Stimulated activated CD8-positive, alpha-beta memory T cell treated with anti-CD3 and anti-CD28 coated beads, Interleukin-4, amount 100 ng/mL, for 1 hour (primary cell): ENCODE measurements at places on chromosomes 7 and 10.

GRCh38 chr7:140646931-140647647 lies 6.5 kb upstream of the DENND2A start:
- no peak for DNase-seq

- DNase-seq, result no peak
These were observed 258.0 kb upstream of the SP4 start for GRCh38 chr7:21169667-21170580.

DNA sequence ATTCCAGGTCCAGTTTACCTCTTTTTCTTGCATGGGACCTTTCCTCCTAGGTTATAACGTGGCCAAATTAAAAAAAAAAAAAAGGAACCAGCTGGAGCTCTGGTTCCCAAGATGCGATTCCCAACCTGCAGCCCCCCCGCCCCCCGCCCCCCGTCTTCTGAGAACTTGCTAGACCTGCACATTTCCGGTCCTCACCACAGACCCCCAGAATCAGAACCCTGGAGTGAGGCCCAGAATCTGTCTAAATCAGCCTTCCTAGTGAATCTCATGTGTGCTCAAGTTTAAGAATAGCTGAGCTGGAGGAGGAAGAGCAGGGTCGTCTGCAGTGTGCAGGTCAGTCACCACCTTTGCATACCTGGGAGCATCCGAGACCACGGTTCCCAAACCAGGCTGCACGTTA lies 144.2 kb downstream of the KLF6 start:
- DNase-seq, result no peak

- no peak for DNase-seq
These were observed 60.8 kb upstream of the OIT3 start for GRCh38 chr10:72832701-72833100.

GRCh38 chr7:50304911-50305582 lies 531 bp downstream of the IKZF1 start:
- DNase-seq, result no peak

GRCh38 chr7:138006106-138006505 lies 4.2 kb upstream of the CREB3L2 start:
- DNase-seq, result no peak

DNA sequence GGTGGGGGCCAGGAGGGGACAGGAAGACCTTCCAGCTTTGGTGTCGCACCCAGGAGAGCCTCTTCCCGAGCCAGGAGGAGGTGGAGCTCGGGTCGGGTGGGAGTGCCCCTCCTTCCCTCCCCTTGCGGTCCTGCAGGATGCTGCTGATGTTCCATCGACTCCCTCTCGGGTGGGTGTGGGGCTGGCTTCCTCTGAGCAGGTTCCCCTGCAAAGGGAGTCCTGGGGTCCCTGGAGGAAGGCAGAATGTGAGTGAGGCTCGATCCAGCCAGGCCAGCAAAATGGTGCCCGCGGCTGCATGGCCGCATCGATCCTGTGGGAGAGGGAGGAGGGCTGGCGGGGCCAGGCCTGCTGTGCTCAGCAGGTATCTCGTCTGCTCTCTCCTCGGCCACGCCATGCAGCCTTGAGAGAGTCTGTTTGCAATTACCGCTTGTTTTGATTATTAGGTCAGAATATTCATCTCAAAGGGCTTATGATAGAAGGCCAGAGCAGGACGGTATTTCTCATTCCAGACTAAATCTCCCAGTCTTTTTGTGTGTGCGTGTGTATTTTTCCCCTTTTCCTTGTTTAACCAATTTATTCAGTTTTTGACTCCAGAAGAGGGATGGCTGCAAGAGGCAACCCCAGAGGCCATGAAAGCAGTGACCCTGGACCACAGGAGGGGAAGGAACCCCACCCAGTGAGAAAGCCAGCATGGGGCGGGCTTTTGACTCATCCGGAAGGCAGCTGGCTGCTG lies 137.3 kb upstream of the ZMIZ1 start:
- DNase-seq, result no peak

GRCh38 chr7:20798081-20798693 lies 11.5 kb upstream of the SP8 start:
- DNase-seq, result no peak

GRCh38 chr7:3239291-3239691 lies 61.8 kb upstream of the SDK1 start:
- no peak for DNase-seq

DNA sequence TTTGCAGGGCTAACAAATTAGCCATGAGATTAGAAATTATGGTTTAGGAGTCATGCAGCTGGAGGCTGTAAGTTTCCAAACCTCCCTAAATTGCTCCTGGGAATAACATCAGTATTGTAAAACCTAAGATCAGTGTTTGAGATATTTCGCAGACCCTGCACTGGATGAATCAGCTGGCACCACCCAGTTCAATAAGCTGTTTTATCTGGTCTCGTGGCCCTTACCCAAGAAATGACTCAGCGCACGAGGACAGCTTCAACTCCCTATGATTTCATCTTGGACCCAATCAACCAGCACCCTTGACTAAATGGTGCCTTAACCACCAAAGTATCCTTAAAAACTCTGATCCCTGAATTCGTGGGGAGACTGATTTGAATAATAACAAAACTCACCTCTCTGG lies 482.0 kb upstream of the PCDH15 start:
- no peak for DNase-seq

DNA sequence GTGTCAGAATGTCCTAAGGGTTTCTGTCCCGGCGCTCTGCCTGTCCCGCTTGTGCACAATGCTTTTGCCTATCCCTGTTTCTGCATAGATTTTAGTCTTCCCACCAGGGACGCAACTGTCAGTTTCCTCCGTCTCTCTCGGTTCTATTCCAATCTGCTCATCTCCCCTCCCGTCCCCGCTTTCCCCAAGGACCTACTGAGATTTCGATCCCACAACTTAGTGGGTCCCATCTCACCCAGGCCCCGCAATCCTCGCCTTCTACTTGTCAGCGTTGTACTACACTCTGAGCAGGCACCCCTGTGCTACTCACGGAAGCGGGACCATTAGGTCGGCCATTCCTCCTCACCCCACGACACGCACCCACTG lies 519 bp upstream of the ZNF655 start:
- DNase-seq, result no peak

GRCh38 chr7:102843850-102844249 lies 69.0 kb upstream of the LRRC17 start:
- no peak for DNase-seq

- peak; percentile 31 for DNase-seq
These were observed 73.6 kb downstream of the AHCYL2 start for GRCh38 chr7:129298268-129298893.

DNA sequence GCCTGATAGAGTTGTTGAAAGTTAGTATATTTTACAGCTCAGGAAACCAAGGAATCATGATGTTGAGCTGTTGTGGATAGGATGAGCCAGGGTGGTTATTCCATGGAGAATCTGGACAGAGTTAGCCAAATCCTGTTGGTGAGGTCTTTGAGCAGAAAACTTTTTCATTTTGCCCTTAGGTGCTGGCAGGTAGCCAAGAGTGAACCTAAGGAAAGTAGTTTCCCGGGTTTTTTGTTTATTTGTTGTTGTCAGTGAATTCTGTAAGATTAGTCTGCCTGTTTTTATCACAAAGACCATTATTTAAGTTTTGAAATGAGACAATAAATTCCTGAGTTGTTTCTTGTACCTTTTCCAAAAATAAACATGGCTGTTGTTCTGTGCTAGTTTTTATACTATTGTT lies 61.0 kb downstream of the GALNT11 start:
- no peak for DNase-seq

- no peak for DNase-seq
These were observed 85.0 kb downstream of the PRKCQ start for GRCh38 chr10:6494936-6495592.

- no peak for DNase-seq
These were observed 8.6 kb upstream of the CALML3 start for GRCh38 chr10:5515948-5516761.

- DNase-seq, result no peak
These were observed 107.3 kb downstream of the SNX10 start for GRCh38 chr7:26398756-26399509.

GRCh38 chr10:36248304-36248981 lies 606.3 kb upstream of the FZD8 start:
- DNase-seq, result no peak

- no peak for DNase-seq
These were observed 27.1 kb downstream of the INPP5A start for GRCh38 chr10:132564690-132565089.

DNA sequence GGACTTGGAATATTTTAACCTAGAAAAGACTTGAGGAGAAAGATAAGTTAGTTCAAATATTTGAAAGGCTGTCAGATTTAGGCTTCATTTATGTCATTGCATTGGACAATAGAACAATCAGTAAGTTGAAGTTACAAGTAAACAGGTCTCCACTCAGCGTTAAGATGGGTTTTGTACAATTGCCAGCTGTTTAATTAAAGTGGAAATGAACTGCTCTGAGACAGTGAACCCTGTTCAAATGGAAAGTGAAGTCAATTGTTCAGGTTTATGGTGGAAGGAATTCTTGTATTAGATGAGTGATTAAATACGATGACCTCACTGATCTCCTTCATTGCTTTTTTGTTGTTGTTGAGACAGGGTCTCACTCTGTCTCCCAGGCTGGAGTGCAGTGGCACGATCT lies 151.7 kb downstream of the PLXDC2 start:
- no peak for DNase-seq

DNA sequence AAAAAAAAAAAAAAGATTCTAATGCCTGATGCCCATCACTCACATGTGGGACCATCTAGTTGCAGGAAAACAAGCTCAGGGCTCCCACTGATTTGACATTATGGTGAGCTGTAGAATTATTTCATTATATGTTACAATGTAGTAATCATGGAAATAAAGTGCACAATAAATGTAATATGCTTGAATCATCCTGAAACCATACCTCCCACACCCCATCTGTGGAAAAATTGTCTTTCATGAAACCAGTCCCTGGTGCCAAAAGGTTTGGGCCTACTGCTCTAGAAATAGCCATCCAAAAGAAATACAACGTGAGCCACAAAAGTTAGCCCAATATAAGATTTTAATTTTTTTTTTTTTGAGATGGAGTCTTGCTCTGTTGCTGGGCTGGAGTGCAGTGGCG lies 265.1 kb downstream of the PRPF18 start:
- DNase-seq, result no peak

DNA sequence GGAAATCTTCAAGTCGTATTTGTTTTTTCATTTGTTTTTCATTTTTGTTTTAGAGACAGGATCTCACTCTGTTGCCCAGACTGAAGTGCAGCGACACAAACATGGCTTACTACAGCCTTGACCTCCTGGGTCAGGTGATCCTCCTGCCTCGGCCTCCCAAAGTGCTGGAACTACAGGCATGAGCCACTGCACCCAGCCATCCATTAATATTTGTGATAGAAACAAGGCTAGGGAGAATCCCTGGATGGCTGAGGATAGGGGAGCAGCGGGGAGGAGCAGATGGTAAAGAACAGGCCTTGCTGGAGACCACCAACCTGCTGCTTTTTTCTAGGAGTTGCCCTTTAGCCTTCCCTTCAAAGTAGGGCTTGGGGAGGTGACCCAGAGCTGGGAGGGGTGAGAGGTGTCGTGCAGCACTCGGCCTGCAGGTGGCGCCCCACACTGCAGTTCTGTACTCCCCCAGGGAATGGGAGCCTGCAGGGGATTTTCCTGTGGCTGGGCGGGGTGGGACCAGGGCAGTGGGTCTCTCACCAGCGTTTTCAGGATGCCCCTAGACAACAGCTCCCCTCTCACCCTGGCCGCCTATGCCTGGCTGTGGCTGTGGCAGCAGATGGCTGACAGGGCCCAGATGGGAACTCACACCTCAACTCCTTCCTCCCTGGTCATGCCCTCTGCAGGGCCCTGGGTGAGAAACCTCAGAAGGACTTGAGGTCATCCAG lies 12.6 kb upstream of the CDH23 start:
- peak; percentile 62 for DNase-seq

DNA sequence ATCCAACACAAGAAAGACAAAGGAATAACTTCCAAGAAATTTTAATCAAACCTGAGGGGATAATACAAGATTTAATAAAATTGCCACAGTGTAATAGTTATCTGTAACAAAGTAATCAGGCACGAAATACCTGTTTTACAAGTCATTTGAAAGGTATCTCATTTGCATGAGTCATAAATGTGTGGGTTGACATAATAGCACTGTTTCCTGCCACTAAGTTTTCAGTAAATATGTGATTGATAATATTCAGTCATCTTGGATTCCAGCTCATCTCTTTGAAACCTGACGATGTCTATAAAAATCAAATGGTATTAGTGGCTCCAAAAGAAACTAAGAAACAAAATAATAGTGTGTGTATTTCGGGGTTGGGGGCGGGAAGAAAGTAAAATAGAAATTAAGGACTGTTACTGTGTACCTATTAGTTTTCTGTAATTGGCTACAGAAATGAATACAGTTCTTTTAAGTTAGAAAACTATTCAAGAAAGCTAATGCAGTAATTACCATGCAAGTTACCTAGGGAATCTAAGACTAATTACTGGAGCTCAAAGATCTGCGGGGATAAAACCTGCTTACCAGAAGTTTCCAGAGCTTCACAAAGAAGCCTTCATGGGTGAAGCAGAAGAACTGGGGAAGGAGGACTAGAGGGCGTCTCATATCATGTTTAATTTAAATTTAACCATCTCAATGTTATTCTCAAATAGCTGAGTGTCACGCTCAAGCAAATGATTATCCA lies 100.7 kb downstream of the ST8SIA6 start:
- DNase-seq, result no peak

- no peak for DNase-seq
These were observed 308.5 kb upstream of the FZD1 start for GRCh38 chr7:90955641-90956207.

DNA sequence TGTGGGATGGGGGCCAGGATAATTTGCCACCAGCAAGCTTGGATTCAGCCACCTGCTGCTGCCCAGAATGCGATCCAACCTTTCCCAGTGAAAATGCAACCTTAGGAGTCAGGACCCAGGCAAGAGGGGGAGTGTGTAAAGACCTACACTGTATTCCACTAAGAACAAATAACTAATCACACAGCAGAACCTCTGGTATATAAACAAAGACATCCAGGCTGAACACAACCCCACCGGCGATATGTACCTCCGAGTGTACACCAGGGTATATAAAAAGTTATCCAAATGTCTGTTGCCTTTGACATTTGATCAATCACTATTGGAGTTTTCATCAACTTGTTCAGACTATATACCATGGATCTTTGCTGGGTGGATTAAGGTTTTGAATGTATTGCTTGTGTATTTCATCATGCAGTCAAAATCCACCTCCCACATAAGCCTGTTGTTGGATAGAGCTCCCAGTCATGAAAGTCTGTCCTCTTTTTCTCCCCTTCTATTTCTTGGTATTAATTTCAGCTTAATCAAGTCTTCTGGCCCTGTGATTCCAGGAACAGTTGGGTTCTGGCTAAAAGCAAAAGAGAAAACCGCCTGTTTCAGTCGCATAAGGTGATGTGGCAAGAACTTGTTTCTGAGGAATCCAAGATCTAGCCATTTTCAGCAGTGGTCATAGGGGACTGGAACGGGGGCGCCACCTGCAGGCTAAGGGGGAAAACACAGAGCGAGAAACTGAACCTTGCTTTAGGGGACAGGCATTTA lies 290.7 kb downstream of the CCDC3 start:
- DNase-seq, result peak; percentile 49
